ENCODE measurements at places on chromosomes 12 and 14. TPM values are rescaled to one million over a fixed set of nuclear protein-coding genes. Genes with fewer than 3 reads are reported as not detected.
A peak's percentile ranks its signal among the peaks of the same experiment; 100 is the strongest.

DNA sequence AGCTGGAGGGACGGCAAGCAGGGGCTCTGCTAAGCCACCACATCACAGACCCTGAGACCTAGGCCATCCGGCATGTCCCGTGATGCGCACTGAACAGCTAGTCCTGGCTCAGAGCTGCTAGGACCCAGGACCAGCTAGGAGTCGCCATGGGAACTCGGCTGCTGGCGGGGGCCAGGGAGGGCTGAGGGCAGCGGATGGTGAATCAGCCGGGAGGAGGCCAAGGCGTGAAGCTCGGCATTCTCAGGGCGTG lies 5.1 kb downstream of the AHNAK2 start:
- peak; percentile 1 for DNase-seq

DNA sequence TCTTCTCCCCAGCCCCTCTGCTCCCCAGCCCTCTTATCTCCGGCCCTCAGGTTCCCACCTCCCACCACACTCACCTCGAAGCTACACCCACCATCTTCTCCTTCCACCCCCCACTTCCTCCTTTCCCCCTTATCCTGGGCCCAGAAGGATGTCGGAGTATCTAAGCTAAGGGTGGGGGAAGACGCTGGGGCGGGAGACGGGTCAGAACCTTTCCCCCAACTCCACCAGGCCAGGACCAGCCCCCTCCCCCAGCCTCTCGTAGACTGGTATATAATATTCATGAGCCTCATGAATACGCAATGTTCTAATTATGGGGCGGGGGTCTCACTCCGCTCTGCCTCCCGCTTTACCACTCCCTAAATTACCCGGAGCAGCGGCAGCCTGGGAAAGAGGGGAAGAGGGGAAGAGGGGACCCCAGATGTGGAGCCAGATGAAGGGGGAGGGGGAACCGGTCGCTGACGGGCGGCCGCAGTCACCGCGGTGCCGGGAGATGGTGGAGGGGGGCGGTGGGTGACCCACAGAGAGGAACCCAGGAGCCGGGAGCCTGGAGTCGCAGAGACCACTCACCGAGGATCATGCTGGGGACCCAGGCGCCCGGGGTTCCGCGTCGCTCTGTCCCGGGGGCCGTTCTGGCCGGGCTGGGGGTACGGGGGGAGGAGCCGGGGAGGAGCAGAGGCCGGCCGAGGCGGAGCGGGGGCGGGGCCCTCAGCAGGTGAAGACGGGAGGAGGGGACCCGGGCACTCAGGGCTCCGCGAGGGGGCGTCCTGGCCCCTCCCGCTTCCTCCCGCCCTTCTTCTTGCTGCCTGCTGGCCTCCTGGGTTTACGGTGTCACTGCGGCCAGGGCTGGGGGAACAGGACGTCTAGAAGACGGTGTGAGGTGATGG lies 6.4 kb upstream of the ZNF385A start:
- DNase-seq, result peak; percentile 83

DNA sequence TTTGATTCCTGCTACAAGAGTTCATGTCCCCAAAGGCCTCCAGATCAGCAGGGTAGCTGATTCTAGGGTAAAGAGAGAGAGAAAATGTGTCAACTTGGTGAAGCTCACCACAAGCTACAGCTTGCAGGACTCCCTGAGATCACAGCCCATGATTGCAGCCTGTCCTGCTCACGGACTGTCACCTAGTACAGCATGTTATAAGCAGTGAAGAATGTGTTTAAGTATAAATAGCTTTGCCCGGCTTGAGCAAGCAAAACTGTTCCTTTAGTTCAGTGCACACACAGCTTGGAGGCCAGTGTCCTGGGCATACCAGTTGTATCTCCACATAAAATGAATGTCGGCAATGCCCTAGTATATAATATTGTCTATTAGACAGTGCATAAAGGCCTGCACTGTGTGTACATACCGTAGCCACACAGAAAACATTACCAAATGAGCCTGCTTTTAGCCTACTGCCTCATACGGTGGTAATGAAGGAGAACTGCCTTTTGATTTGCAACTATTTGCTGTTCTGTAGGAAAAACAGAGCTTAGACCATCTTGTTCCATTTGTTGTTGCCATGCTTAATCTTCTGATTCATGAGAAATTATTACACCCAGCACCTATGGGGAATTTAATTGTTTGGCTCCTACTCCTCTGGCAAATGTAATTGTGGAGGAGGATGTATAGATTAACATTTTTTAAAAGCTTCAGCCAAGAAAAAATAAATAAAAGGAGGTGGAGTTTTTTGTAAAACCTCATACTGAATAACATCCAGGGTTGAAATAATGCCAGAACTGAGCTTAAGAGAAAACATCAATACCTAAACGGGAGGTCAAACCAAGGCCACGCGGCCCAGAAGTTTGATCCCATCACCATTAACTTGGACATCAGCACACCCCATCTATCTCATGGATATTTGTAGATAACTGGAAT lies 108.1 kb upstream of the G2E3 start:
- DNase-seq, result no peak

GRCh38 chr12:123346946-123347345 lies 17.7 kb downstream of the SBNO1 start:
- DNase-seq, result no peak

GRCh38 chr12:106287364-106287763 lies 15.2 kb upstream of the TCP11L2 start:
- no peak for DNase-seq

GRCh38 chr12:104473374-104473983 lies 16.7 kb downstream of the CHST11 start:
- DNase-seq, result no peak

P2RX2 gene
- polyA plus RNA-seq, result not detected

GZMB gene
- 1.8 TPM for polyA plus RNA-seq

- no peak for DNase-seq
These were observed 17.1 kb upstream of the NTS start for GRCh38 chr12:85856966-85857365.

CABP1 gene
- 103 TPM for polyA plus RNA-seq

DNA sequence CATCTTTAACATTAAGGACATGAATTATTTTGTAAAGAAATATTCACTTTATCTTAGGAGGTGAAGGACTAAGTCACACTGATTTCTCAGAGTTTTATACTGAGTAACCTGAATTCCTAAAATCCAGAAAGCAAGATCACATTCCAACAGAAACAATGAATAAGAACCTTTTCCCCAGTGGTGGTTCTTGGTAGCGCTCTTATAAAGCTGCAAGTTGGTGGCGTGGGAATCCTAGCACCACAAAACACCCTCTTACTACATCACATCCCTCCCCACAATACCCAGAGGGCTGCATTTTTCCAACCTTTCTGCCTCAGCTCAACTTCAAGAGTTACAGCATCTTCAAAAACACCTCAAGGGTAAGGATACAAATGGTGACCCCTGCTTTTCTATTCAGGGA lies 44.0 kb upstream of the SMUG1 start:
- no peak for DNase-seq

DNA sequence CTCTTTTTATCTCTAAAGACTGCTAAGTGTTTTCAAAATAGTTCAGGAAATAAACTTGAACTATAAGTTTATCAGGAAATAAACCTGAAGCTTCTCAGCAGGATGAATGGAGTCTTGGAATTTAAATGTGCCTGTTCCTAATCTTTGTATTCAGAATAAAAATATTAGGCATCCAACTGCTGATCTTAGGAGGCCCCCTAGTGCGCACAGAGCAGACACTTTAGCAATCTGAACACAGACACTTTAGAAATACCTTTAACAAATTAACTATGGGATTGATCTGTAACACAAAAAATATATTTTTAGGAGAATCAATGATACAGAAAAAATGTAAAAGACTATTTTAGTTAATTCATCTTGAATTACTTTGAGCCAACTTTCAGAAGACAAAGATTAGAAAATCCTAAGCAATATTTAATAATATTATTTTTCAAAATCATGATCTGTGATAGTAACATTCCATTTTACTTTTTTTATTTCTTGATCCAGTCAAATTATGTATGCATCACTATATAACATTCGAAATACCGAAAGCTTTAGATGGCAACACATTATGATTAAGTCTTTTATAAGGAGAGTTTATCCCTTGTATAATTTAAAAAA lies 80.9 kb downstream of the SLC41A2 start:
- DNase-seq, result peak; percentile 70

GPR84 gene
- not detected for polyA plus RNA-seq

All from brain (organoid and tissue), 16 donors.